A549 (cell line): ENCODE measurements at places on chromosomes 3 and 15.

- DNase-seq, result no peak
These were observed 52.0 kb downstream of the NTRK3 start for GRCh38 chr15:88204584-88204983.

- DNase-seq, result peak; percentile 80
These were observed 52.3 kb downstream of the CCDC54 start for GRCh38 chr3:107429320-107430181.

DNA sequence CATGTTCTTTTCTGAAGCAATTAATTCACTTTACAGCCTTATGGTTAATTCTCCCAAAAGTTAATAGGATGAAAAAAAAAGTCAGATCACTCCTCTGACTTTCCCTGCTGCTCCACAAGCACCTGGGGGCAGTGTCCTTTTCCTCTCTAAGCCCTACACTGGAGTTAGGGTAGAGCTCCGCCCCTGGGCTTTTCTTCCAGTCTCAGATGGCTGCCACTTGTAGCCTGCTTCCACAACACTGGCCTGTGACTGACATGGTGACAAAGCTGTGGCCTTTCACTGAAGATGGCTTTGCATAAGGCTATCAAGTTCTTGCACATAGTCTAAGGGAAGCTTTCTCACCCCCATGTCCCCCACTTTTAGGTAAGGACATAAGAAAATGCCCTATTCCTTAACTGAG lies 1.3 kb upstream of the MON1A start:
- DNase-seq, result no peak

GRCh38 chr3:25493786-25494185 lies 65.7 kb downstream of the RARB start:
- DNase-seq, result peak; percentile 23

DNA sequence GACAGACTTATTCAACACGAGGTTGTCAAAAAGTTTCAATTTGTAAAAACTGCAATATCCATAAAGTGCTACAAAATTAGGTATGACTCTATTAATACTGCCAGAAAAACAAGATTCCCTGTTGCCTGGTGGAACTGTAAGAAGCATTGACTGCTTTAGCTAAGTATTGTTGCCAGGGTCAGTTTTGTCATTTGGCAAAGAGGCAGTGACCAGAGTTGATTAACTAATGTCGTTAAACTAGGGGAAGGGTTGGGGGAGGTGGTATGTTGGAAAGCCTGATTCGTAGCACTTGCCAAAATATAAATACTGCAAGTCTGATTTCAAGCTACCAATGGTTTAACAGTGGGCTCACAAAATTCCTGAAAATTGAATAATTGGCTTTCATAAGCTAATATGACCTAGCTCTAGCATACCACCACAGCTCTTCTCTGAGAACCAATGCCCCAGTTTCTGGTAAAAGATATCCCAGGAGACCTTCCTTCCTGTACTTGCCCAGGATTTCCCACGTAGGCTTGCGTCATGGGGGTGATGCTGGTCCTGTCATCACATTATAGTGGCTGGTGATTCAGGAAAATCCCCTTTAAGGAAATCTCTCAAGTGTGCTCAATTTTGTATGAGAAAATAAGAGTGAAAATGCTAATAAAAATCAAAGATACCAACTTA lies 266.4 kb upstream of the TBC1D5 start:
- no peak for DNase-seq

GRCh38 chr15:97708252-97708651 lies 252.3 kb upstream of the ARRDC4 start:
- DNase-seq, result no peak

- DNase-seq, result no peak
These were observed 412.4 kb downstream of the RAP2B start for GRCh38 chr3:153574445-153574844.

DNA sequence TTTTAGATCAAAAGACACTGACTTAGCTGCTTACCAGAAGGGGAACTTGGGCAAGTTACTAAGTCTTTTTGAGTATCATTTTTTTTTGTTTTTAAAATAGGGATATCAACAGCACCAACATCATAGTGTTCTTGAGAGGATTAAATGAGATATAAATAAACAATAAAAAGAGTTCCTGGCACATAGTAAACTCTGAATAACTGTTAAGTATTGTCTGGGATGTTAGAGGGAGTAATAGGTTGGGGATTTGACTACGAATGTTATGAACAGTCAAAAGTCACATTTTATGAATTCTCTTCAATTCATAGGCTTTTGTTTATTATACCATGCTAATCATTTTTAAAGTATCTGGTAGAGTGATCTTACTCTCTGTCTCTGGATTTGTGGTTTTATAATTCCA lies 37.8 kb upstream of the FAH start:
- no peak for DNase-seq

GRCh38 chr3:159146856-159147435 lies 345.1 kb downstream of the MFSD1 start:
- no peak for DNase-seq

DNA sequence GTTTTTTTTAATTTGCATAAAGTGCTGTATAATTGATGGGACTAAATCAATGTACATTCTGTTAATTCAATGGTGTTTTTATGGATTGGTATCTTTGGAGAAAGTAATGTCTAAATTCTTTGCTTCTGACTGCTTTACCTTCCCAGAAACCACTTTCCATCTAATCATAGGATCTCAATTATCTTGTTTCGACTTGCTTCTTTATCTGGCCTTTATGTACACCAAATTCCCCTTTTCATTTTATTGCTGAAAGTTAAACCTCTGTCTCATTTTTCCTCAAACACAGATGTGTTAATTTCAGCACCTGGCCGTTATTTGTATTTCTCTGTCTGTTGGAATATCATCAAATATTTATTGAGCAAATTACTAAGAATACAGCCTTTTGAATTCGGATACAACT lies 287.3 kb upstream of the GBE1 start:
- DNase-seq, result no peak

- no peak for DNase-seq
These were observed 614.3 kb upstream of the ARRDC4 start for GRCh38 chr15:97346221-97346620.

DNA sequence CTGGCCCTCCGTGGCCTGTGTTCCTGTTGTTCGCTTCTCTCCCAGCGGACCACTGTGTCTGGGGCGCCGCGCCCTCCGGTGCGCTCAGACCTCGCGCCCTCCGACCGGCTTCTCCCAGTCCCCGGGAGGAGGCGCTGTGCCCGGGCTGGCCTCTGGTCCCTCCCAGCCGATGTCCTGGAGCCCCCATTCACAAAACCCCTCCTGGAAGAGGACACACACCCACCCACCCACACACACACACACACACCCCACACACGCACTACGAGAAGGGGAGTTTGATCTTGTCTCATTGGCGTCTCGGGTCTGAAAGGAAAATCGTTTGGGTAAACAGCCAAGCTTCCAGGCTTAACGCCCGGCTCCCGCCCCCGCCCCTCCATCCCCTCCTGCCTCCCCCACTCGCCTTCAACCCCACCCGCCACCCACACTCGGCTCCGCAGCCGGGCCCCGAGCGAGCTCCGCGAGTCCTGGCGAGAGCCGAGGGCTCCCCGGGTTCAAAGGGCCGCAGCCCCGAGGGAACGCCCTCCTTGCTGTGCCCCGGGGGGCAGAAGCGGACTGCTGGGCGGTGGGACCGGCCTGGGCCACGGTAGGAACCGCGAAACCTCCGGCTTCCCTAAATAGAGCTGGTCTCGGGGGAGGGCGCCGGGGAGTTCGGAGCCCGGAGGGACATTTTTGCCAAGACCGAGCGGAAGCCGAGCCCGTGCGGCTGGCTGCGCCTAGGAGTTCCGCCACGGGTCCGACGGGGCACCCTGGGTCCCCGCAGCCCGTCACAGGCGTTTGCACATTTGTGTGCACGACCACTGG lies 23.6 kb downstream of the NR2F2 start:
- DNase-seq, result no peak

DNA sequence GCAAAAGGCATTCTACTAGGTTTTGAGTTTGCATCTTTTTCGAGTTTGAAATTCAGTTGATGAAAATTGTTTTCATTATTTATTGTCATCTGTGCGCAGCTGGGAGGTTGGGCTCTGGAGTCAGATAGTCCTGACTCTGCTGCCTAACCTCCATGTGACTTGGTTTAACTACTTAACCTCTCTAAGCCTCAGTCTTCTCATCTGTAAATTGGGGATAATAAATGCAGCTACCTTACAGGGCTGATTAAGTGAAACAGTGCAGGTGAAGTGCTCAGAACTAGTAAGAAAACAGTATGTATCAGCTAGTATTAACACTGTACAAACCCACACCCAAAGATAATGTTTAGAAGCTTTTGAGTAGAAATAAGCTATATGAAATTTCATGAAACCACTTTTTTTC lies 14.1 kb upstream of the UBE2E1 start:
- DNase-seq, result no peak

DNA sequence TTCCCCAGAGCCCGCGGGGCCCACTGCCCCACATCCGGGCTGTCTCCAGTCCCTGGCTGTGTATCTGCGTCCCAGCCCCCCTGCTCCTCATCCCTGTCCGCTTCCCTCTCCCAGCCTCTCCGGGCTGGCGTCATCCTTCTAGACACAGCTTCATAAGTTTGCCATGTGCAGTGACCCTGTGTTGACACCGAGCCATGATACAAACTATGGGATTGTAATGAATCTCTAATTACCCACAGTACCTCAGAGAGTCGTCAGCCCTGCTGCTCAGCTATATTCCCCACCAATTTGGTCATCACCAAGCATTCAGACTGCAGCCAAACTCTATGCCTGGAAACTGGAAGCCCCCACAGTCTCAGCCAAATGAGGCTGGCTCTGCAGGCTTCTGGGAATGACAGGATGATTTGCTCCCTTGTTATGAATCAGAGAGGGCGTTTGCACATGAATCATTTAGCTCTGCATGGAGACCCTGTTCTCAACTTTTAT lies 466.1 kb upstream of the ATP11B start:
- no peak for DNase-seq

DNA sequence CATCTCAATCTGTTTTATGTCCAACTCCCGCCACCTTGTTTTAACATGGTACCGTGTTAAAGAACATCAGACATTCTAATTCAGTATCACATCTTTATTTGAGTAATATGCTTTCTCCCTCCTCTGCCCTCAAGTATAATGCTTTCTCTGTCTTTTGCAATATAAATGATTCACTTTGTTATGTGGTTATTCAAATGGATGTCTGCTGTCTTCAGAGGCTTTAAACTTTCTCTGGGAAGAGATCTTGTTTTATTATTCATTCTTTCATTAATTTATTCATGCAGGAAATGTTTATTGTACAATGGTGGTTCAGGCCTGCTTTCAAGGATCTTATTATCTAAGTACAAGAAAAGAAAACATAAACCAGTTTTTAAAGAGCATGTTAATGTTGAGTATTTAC lies 57.1 kb downstream of the RAP2B start:
- DNase-seq, result no peak

DNA sequence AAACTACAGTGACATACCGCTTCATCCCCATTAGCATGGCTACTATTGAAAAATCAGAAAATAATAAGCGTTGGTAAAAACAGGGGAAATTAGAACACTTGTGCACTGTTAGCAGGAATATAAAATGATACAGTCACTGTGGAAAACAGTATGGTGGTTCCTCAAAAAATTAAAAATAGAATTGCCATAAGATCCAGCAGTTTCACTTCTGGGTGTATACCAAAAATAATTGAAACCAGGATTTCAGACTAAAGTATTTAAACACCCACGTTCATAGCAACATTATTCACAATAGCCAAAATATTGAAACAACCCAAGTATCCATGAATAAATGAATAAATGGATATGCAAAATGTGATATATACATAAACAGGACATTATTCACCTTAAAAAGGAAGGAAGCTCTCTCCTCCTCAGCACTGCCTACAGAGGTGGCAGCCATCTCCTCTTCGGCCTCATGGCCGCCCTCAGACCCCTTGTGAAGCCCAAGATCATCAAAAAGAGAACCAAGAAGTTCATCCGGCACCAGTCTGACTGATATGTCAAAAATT lies 34.1 kb downstream of the NGLY1 start:
- DNase-seq, result no peak

GRCh38 chr15:82810061-82810889 lies 847 bp downstream of the WHAMM start:
- peak; percentile 49 for DNase-seq

DNA sequence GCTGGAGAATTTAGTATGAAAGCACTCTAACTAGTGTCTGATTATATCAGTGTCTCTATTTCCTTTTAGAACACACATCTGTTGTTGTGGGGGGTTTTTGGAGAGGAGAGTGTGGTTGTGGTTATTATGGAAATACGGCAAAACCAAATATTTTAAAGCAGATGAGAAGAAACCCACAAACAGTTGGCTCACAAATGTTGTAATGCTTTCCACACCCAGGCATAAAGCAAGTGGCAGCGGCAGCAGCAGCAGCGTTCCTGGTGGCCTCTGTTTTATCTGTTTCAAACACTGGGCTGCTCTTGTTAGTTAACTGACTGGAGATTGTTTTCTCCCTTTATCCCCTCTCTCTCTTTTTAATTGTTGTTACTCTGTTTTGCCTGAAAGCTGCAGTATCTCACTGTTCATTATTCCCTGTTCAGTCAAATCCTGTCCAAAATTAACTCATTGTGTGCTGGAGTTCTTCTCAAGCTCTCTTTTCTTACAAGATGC lies 1045.5 kb upstream of the NR2F2 start:
- no peak for DNase-seq

- no peak for DNase-seq
These were observed 79.2 kb downstream of the ABHD5 start for GRCh38 chr3:43769885-43770425.

DNA sequence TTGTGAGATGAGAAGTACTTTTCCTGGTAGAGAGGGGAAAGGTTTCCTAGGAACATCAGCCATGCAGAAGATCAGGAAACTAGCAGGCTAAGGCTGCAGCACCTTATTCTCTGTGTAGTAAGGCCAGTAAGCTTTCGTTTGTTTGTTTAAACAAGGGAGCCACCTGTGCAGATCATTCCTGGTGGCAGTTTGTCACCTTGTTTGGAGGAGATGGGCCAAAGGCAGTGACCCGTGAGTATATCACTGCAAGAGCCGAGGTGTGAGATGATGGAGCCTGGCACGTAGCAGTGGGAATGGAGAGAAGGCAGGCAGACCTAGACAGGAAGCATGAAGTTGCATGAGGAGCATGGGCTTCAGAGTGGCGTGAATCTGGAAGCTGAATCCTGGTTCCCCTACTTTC lies 19.6 kb downstream of the ATG7 start:
- DNase-seq, result no peak
